ENCODE measurements at places on chromosomes 6 and 20.

GRCh38 chr6:149867876-149868640 lies 3.9 kb upstream of the LRP11 start:
- no peak for DNase-seq

GRCh38 chr6:80143419-80143937 lies 37.0 kb downstream of the BCKDHB start:
- DNase-seq: no peak

DNA sequence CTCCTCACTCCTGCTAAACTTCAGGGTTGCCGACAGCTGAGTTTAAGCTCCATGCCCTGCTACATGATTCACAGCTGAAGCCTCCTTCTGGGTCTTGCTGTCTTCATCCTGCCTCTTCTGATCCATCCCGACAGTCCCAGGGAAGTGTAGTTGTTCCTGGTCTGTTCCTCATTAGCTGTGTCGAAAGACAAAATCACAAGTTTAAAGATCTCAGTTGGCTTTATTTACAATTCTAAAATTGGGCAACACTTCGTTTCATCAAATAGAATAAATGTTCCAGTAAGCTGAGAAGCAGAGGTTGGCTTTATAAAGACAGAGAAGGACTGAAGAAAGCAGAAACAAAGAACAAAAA lies 4.1 kb upstream of the SLC2A10 start:
- DNase-seq: no peak

GRCh38 chr6:22647719-22648118 lies 78.4 kb downstream of the HDGFL1 start:
- DNase-seq: no peak

GRCh38 chr20:53850319-53850718 lies 220.1 kb downstream of the BCAS1 start:
- no peak for DNase-seq

GRCh38 chr6:100301731-100302130 lies 163.0 kb downstream of the SIM1 start:
- no peak for DNase-seq

- peak; percentile 26 for DNase-seq
These were observed 152.7 kb downstream of the DLL1 start for GRCh38 chr6:170137911-170138910.

- DNase-seq: no peak
These were observed 113.3 kb downstream of the RPS12 start for GRCh38 chr6:132927713-132928112.

DNA sequence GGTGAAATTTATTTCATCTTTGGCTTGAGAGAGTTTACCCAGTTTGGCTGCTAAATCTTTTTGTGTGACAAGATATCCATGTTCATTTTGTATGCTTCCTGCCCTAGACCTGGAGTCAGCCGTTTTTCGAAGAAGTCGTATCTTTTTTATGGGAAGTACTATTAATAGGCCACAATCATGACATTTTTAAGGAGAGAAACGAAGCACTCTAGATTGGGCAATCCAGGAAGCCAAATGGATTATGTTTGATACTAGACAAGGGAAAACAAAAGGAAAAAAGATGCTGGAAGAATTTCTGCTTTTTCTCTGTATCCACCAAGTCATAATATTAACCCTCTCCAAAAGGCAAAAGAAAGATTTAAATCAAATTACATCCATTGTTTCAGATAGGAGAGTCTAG lies 214.6 kb downstream of the HDGFL1 start:
- no peak for DNase-seq

DNA sequence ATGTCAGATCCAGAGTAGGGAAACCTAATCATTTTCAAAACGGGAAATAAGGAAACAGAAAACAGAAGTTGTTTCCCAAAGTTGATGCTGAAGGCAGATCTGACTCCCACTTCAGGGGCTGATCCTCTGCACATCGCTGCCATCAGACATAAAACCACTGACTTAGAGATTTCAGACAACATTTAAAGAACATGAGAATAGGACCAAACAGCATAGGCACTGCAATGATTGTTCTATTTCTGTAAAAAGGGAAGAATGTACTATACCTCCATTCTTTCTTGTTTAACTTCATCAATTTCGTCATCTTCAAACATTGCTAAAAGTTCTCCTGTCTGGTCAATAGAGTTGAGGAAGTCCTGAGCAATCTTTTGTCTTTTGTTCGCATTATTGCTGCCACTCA lies 324.7 kb upstream of the RUNX2 start:
- no peak for DNase-seq

DNA sequence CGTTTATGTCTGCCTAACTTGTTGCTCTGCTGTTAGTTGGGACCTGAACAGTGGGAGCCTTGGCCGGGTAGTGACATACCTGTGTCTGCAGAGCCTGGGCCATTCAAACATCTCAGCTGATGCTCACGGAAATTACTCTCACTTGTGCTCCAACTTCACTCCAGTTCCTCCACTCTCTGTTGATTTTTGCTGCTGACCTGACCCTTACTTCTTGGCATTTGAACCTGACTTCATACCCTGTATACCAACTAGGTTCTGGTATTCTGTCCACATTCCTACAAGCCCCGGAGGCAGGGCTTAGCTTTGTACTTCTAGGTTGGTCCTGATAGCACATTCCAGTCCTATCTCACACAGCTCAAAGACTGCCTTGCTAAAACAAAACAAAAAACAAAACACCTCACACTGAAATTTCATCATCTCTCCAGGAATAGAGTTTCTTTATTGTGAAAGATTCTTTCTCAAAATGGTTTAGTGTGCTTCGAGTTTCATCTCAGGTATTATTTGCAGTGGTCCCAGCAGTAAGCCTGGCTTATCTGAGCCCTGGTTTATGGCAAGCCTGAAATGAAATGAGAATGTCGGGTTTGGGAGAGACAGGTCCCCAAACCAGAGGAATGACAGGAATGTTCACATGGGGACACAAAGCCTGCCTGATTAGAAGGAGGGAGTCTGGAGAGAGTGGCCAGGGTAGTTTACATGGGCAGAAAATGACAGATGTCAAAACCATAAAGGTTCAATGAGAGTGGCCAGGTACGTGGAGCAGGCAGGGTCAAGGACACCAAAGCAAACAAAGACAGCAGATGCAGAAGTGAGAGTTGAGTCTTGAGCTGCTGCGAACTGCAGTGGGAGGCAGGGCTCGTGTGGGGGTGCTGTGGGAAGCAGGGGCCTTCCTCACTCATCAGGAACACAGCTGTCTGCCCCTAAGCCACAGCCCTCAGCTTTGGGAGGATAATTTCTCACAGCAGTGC lies 174.2 kb upstream of the HDAC2 start:
- DNase-seq: no peak

DNA sequence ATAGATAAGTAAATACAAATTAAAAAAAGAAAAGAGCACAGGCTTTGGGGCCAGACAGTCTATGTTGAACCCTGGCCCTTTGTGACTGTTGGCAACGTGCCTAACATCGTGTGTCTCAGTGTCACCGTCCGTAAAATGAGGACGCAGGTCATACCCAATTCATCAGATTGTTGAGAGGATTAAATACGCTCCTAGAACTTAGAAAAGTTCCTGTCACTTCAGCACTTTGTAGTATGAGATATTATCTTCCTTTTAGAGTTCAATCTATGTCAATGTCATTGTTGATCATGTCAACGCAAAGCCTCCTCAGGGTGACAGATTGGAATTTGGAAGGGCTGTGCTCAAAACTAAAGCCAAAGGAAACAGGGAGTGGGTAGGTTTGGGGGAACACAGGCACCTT lies 21.7 kb downstream of the SERPINB1 start:
- DNase-seq: no peak

GRCh38 chr20:973785-974194 lies 28.3 kb downstream of the RSPO4 start:
- DNase-seq: peak; percentile 41

GRCh38 chr6:3330199-3330598 lies 71.5 kb downstream of the PSMG4 start:
- DNase-seq: no peak

DNA sequence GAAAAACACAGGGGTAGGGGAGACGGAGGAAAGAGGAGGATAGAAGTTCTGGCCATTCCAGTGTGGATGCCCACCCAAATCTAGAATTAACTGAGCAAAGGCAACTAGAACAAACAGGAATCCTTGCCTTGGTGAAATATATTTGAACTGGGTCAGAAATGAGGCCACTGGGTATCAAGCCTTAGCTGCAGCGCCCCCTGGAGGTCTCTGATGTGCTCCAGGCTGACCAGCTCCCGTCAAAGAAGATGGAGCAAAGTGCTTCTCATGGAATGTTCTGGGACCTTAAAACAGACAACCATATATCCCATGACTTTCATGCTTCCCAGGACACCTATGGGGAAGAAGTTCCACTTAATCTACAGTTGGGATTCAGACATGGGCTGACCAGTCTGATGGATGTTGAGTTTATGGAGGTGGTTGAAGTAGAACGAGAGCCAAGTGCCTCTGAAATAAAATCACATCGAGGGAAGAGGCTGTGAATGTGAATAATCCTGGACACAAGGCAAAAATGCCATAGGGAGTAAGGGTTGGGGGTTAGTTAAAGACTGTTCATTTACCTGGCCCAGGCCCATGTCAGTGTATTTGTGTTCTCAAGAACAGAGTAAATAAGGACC lies 50.4 kb downstream of the HLA-DPB1 start:
- DNase-seq: peak; percentile 70

- no peak for DNase-seq
These were observed 98.2 kb upstream of the NAA20 start for GRCh38 chr20:19918965-19919329.

- DNase-seq: no peak
These were observed 60.1 kb upstream of the TAGAP start for GRCh38 chr6:159104931-159105330.

- no peak for DNase-seq
These were observed 267.2 kb upstream of the SULF2 start for GRCh38 chr20:48052475-48052835.

DNA sequence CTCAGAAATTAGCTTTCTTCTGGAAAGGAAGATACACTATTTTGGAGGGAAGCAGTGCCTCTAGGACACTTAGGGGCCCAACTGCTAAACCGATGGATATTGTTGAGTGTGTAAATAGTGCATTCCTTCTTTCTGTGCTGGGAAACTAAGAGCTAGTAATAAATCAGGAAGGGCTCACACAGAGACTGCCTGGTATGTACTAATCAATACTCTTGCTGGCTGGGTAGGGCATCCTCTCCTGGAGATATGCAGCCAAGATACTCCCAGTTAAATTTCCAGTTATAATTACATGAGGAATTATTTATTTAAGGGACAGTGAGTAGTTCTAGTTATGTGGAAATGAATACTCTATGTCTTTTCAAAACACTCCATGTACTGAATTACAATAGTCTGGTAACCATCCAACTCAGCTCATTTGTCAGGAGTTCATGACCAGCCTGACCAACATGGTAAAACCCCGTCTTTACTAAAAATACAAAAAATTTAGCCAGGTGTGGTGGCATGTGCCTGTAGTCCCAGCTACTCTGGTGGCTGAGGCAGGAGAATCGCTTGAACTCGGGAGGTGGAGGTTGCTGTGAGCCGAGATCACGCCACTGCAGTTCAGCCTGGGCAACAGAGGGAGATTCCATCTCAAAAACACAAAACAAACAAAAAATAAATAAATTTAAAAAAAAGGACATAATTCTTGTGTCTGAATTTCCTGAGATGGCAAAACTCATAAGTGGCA lies 100.0 kb downstream of the OR2B2 start:
- no peak for DNase-seq

DNA sequence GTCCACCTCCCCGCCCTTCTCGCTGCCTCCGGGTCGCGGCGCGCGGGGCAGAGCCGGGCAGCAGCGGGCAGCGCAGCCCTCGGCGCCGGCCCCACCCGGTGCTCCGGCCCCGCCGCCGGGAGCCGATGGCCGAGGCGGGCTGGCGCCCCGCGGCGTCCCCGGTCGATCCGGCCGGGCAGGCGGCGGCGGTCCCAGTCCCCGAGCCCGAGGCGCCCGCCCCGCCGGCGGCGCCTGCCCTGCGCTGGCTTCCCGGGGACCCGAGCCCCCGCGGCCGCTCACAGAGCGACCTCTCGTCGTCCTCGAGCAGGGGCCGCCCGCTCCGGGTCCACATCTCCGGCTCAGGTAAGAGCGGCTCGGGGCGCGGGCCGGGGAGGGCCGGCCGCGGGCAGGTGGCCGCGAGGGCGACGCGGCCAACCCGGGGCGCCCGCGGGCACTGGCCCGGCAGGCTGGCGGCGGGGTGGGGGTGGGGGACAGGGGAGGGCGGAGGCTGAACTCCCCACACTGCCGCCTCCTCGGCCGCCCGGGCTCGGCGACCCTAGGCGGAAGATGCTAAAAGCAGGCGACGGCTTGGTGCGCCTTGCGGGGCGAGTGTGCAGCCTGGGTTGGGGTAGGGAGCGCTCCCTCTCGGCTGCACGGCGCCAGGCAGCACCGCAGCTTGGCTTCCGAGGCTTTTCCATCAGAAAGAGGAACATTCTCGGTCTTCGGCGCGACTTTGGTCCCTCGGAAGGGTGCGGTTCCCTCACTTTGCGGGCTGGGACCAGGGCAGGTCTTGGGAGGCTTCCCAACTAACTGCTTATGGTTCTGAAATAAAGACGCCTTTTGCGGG lies 25.6 kb upstream of the FUCA2 start:
- DNase-seq: peak; percentile 69

DNA sequence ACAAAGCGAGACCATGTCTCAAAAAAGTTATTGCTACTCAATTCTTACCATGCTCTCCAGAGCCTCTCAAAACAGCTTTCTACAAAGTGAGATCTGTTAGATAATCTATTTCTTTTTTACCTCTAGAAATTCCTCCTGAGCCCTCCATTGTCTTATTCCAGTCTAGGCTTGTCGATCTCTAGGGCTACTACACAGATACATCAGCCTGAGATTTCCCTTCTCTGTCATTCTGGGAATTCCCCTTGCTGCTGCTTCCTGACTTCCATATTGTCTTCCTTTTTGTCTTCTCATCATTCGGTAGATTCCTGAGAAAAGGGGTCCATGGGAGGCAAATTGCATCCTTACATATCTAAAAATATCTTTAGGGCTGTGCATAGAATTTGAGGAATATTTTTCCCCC lies 75.6 kb upstream of the GNRH2 start:
- DNase-seq: no peak

- DNase-seq: no peak
These were observed 19.1 kb downstream of the PIM1 start for GRCh38 chr6:37188962-37189510.

GRCh38 chr6:157813191-157813590 lies 9.9 kb upstream of the SNX9 start:
- DNase-seq: peak; percentile 48

DNA sequence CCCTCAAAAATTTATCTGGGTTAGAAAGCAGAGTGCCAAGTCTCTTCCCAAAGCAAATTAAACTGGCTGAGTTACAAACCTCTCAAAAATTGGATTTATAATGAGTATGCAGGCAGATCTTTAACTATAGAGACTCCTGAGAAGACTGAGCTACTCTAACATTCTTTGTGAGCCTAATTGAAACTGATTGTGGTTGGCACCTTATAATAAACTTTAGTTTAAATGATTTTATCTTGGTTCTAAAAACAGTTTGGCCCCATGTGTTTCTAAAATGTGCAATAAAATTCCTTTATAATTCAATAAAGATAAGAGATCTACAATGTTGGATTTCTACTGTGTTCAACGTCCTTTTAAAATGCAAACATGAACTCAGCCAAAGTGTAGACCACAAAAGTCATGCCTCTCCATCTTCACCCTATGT lies 480.2 kb upstream of the RNF217 start:
- no peak for DNase-seq

- DNase-seq: peak; percentile 88
These were observed 3.3 kb upstream of the RAET1G start for GRCh38 chr6:149925974-149926777.
